Stimulated activated CD8-positive, alpha-beta memory T cell treated with anti-CD3 and anti-CD28 coated beads, Interleukin-2, amount 100 ng/mL, for 48 hours (primary cell): ENCODE measurements at places on chromosomes 3 and 15.

GRCh38 chr3:71050166-71050537 is 533.4 kb downstream of the FOXP1 start:
- DNase-seq, result no peak

DNA sequence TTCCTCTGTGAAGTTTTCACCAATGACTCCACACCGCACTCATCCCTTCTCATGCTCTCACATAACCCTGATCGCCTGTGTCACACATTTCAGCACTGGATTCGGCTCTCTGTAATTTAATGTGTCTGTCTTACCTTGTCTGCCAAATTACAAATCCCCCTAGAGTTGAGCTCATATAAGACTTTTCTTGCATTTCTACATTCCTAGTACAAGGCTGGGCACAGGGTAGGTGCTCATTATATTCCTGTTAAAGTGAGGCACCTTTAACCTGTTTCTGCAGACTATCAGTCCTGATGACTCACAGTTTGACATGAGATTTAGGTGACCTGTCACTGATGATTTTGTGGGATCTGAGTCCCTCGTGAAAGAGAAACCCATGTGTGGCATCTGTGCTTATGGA is 22.6 kb downstream of the TGM5 start:
- DNase-seq, result no peak

DNA sequence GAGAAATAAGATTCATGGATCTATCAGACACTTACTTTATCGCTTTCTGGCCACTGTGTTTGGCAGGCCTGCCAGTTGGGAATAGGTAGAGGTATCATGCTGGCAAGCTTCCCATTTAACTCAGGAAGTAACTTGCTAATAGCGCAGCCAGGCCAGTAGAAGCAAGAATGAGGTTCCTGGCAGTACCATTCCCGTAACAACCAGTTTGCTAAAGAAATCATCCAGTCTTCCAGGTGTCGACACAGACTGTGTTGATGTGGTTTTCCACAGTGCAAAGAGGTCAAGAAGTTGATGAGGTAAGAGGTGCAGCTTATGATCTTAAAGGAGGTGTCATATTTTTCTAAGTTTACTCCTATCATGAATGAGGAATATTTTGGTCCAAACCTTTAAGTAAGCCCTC is 46.2 kb downstream of the DPH6 start:
- no peak for DNase-seq

- DNase-seq, result no peak
Measured at GRCh38 chr3:110767838-110768237, 303.8 kb upstream of the NECTIN3 start.

- no peak for DNase-seq
Measured at GRCh38 chr3:127063916-127064315, 81.0 kb downstream of the PLXNA1 start.
